ENCODE measurements at places on chromosomes 13 and 19.

- DNase-seq = no peak
Observed at GRCh38 chr13:23946900-23947299, 49.6 kb upstream of the C1QTNF9B start.

DNA sequence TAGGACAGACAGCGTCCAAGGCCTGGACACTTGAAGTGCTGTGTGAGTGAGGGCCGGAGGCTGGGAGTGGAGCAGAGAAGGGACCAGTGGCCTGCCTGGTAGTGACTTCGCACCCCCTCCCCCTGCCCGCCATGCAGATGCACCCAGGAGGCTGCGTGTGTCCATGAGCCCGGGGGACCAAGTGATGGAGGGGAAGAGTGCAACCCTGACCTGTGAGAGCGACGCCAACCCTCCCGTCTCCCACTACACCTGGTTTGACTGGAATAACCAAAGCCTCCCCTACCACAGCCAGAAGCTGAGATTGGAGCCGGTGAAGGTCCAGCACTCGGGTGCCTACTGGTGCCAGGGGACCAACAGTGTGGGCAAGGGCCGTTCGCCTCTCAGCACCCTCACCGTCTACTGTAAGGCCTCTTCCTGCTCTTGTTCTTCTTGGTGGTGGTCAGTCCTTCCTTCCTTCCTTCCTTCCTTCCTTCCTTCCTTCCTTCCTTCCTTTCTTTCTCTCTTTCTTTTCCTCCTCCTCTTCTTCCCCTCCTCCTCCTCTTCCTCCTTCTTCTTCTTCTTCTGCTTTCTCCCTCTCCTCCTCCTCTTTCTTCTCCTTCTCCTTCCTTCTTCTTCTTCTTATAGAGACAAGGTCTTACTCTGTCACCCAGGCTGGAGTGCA, 6.0 kb upstream of the FFAR1 start:
- DNase-seq = no peak

DNA sequence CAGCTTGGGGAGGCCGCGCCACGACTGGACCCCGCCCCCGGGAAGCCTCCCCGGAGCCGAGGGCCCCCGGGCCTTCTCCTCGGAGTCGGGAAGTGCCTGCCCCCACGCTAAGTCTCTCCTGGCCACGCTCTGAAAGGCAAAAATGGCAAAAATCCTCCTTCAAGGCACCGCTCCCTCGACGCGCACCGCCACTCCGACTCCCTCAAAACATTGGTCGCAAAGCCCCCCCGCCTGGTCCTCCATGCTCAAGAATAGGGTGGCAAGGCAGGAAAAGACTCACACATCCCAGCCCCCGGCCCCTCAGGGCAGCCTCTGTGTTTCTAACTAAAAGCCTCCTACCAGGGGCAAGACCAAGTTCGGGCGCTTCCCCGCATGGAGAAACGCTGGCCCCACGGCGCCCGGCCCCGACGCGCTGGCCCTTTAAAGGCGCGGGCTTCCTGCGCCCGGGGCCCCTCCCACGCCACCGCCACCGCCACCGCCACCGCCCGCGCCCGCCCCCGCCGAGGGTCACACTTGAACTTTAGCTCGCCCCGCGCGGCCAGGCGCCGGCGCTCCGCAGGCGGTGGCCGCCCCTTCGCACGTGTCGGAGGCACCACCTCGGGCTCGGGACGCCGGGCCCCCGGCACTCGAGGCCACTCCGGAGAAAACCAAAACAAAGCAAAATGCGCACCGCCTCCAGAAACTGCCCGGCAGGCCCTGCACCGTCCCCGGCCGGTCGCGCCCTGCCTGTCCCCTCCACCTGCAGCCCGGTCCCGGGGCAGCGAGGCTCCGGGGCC, 1.9 kb downstream of the FOXO1 start:
- DNase-seq = no peak

DNA sequence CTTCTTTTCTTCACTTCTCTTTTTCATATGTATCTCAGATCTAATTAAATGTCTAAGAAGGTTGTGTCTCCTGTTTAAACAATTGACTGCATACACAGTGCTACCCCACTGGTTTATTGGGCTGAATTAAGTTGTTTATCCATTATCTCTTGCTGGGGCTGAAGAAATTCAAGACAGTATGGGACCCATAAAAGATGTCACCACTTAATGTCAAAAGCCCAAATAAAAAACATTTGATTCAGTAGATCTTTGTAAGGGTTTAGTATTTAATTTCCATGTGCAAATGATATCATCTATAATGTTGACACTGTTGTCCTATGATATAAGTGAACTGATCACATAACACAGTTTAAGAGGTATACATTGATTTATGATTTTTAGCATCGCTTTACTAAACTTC, 1431.9 kb upstream of the PCDH20 start:
- no peak for DNase-seq

DNA sequence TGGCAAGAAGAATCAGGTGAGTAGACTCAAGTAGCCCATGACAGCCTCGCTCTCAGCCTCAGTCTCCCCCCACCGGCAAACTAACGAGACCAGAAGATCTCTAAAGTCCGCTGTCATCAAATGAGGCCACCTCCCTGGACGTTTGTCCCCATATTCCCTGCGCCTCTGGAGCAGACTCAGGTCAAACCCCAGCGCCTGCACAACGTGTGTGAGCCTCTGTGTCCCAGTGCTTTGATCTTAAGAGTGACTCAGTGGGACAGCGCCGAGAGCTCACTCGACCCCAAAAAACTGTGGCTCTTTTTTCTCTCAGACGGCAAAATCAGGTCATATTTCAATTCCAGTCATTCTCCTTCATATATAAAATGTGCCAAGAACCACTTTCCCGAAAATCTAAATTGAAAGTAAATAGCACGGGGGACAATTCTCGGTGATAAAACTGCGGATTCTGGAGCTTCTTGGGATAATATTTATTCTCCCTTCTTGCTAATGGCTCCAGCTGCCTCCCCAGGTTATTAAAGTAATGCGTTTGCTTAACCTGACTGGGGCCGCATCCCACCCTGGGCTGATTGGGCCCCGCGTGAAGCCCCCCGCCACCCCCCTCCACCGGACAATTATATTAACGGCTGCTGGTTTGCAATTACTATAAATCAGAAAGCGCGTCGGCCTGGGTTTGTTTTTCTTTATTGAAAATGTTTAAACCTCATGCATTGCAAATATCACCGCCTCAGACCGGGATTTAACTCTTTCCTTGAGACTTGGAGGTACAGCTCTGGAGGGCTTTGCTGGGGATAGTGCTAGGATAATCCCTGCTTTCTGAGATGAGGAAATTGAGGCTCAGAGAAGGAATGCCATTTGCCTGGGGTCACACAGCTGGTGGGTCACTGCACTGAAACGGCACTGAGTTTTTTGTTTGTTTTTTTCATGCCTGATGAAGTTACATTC, 37.5 kb upstream of the ZNRF4 start:
- DNase-seq = no peak

- DNase-seq = no peak
Observed at GRCh38 chr19:18390065-18390907, 4.3 kb downstream of the GDF15 start.

- DNase-seq = no peak
Observed at GRCh38 chr19:45906221-45906620, 3.8 kb upstream of the MYPOP start.

DNA sequence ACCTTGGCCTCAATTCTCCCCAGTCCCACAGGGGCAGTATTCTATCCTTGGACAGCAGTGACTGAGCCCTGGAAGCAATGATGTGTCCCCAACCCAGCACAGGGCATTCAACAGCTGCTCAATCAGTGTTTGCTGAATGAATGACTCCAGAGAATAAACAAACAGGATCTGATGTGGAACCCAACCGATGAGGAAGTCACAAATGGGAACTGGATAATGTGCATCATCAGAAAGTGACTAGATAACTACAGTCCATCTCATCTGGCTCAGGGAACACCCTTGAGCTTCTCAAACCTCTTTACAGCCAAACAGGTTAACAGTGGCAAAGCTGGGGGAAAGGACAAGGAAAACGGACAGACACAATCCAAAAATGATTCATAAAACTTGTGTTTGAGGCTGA, 8.2 kb downstream of the SLC25A30 start:
- no peak for DNase-seq

- no peak for DNase-seq
Observed at GRCh38 chr13:111597191-111597611, 276.8 kb downstream of the TEX29 start.

GRCh38 chr19:10454267-10454666, 33.9 kb downstream of the PDE4A start:
- peak; percentile 47 for DNase-seq

DNA sequence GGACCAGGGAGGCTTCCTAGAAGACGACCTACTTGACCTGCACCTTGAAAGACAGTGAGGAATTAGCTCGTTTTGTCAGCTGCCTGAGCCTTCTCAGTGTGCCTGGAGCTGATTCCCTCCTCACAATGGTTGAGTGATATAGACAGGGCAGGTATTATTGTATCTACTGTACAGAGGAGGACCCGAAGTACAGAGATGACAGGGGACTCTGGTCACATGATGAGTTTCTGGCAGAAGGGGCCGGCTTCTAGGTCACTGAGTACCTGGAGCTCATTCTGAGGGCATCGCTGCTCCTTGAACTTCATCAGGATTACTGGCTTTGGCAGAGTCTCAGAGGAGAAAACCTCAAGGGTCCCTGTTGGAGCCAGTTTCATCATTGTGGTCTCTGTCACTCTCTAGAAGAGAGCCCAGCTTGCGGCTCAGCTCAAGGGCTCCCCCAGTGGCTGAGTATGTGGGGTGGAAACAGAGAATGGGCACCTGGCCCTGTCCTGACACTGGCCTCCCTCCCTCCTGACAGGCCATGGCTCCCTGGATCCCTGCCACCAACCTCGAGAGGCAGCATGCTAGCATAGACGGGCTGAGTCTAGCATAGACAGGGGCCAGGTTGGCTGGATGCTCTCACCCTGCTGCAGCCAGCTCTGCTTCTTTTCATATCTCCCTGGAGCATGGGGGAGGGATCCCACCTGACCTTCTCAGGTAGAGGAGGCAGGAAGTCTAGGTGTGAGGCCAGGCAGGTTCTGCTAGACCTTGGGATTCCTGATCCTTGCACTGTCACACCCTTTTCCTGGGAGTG, 38.7 kb downstream of the NFIX start:
- peak; percentile 69 for DNase-seq

- DNase-seq = no peak
Observed at GRCh38 chr19:5093297-5093928, 124.5 kb downstream of the KDM4B start.

- DNase-seq = peak; percentile 78
Observed at GRCh38 chr13:61954092-61954491, 538.4 kb upstream of the PCDH20 start.

DNA sequence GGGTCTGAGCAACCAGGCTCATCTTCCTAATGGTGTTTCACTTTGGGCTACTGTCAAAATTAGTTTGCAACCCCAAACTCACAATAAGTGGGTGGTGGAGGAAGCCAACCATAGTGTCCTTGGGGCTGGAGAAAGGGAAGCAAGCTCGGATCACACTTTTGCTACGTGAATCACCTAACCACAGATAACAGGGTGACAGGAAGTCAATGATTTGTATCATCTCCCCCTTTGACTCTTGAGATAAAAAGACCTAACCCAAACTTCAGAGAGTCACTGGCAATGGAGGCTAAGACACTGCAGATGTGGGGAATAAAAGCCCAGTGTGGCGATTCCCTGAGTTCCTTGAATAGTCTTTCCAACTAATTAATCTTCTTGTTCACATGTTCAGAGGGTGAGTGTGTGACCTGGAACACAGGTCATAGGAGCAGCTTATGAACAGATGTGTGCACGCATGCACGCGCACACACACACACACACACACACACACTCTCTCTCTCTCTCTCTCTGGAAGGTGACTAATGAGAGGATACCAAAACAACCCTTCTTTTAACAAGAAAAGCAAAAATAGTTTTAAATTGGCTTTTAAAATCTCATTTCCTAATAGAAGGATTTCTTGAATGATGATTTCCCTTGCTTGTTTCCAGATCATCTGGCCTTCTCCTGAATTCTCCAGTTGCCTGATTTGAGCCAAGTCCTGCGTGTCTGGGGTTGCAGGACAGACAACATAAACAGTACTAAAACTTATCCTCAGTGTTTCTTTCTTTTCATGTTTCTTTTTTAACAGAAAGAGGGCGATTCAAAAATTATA, 21.2 kb upstream of the DOCK9 start:
- DNase-seq = no peak

DNA sequence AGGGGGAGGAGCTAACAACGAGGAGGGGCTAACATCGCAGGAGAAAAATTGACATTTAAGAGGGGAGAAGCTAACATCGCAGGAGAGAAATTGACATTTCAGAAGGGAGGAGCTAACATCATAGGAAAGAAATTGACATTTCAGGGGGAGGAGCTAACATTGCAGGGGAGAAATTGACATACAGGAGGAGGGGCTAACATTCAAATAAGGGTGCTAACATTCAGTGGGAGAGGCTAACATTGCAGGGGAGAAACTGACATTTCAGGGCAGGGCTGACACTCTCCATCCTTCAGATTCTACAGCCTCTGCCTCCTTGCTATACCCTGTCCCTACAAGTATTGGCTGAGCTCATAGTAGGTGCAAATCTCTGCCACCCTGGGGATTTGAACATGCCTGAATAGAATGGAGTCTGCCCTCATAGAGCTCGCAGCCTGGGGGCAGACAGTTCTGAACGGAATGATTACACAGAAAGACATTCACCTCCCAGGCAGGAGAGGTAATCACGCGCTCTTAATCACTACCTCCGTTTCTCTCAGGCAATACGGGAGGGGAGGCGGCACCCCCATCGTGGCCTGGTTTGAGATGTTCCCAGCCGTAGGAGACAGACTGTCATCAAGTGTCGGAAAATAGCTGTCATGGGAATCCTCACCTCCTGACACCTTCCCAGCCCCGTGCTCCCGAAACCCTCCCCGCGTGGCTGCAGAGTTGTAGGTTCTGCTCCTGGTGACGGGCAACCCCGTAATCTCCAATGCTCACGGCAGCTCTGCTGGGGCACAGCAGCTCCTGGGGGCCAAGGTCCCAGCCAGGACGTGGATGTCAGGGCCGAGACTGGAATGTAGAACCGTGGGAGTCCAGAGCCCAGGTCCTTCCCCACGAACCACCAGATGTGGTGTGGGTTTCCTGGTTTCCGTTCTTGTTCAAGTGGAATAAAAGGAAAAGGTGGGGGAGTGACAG, 9.5 kb downstream of the GPR32 start:
- no peak for DNase-seq

GRCh38 chr13:44904967-44905366, 84.3 kb downstream of the NUFIP1 start:
- DNase-seq = no peak

DNA sequence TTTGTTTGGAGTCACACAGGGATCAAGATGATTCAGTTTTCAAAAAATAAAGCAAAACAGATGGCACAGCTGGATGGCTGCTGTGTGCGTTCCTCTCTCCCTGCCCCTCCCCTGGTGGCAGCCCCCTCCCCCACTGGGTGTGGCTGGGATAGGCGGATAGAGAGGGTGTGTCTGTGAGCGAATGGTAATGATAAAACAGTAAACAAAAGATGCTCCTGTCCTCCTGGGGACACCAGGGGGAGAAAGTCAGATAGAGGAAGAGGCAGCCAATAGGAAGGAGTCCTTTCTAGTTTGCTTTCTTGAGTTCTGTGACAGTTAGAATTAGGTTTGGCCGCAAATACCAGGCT, 6.5 kb downstream of the TMEM255B start:
- no peak for DNase-seq

Measured in OCI-M1 (cell line).